ENCODE measurements at places on chromosomes 4 and X.

DNA sequence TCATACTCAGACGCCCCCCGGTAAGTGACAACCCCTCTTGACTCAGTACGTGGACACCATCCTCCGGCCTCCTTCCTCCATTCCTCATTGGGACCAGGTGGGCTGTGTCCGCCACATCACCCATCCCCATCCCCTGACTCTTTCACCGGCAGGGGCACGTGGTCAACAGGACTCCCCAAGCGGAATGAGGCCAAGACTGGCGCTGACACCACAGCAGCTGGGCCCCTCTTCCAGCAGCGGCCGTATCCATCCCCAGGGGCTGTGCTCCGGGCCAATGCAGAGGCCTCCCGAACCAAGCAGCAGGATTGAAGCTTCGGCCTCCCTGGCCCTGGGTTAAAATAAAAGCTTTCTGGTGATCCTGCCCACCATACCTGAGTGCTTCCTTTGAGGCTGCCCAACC is 5.0 kb downstream of the PQBP1 start:
- DNase-seq = no peak

GRCh38 chr4:179530958-179531357 is 2088.7 kb upstream of the AGA start:
- DNase-seq = no peak

GRCh38 chr4:89142691-89143669 is 31.6 kb downstream of the TIGD2 start:
- no peak for DNase-seq

- DNase-seq = no peak
Observed at GRCh38 chrX:5250106-5250505, 978.6 kb downstream of the NLGN4X start.

DNA sequence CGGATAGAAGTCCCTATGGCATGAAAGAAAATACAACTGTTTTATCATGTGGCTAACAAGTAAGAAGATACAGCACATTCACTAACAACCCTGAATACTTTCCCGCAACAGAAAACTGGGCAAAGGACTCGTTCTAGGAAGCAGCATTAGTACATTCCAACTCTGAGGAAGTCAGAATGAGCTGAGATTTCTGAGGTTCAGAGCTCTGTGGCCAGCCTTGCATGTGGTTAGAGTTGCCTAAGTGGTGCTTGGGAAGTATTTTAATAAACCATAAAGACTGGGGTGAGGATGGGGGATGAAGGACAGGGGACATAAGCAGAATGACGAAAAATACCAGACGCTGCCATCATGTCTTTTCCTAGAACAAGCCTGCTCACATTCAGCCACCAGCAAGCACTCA is 82.2 kb downstream of the EFHC2 start:
- no peak for DNase-seq

- DNase-seq = no peak
Observed at GRCh38 chrX:1261285-1261684, 7.3 kb upstream of the CSF2RA start.

- DNase-seq = no peak
Observed at GRCh38 chr4:21806991-21807390, 141.6 kb downstream of the KCNIP4 start.

- no peak for DNase-seq
Observed at GRCh38 chr4:27428661-27429060, 568.0 kb downstream of the STIM2 start.

GRCh38 chrX:31036895-31037294 is 34.9 kb downstream of the FTHL17 start:
- DNase-seq = no peak

- DNase-seq = no peak
Observed at GRCh38 chrX:44958480-44958879, 85.5 kb downstream of the KDM6A start.

DNA sequence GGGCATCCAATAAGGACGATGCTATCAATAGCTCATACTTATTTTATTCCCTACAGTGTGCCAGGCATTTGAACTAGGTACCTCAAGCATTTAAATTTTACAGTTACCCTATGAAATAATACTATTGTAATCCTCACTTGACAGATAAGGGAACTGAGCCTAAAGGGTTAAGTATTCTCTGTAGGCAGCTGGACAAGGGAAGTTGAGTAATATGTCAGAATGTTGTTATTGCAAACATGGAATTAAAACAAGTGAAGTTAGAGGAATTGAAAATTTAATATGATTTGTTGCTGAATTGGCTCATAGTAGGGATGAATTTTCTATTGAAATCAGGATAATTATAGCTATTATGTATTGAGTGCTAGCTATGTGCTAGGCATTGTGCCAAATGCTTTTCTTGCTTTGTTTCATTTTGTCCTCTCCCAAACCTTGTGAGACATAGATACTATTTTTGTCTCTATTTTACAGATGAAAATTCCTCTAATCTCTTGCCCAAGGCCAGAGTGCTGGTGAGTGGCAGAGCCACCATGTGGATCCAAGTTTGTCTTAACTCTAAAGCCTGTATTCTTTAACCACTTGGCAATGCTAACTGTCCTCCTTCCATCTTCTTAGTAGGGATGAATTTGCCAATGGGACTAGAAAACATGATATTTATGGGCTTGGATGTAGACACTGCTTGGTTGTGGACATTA is 58.1 kb downstream of the TMEM164 start:
- no peak for DNase-seq

DNA sequence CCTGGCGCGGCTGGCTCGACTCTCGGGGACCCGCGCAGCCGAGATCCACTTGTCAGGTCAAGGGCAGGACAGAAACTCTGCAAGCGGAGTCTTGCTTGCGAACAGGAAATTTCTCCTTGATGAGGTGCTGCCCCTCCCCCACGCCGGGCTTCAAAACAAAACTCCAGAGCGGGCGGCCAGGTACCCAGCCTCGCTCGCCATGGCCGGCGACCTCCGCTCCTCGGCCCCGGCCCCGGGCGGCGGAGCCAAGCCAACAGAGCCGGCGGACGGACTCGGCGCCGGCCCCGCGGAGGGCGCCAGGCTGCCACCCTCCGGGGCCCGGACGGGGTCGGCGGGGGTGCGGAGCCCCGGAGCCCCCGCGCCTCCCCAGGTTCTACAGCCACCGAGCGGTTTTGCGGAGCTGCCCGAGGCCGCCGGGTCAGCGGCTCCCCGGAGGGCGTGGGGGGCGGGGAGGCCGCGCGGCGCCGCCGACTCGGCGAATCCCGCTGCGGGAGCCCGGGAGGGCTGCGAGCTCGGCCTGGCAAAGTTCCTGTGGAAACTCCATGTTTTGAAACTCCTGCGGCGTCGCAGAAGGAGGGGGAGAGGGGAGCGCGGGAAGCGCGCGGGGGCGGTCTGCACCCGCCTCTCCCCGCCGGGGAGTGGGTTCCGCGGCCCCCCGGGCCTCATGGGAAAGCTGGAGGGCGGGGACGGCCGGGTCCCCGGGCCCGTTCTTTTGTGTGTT is 11.7 kb upstream of the BCOR start:
- DNase-seq = no peak

DNA sequence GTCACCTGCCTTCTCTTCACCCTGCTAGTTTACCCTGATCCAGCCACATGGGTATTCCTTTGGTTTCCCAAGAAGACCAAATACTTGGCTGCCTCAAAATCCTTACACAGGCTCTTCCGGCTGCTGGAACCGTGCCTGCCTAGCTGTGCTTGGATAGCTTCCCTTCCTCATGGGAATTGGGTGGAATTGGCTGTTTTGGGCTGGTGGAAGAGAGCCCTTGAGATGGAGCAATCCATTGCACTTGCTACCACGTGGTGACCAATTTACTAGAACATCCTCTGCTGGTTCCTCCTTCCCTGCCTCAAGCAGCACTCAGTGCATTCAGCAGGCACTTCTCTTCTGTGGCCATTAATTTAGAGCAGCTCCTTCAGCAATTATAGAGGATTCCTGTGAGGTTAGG is 119.3 kb upstream of the AP1S2 start:
- DNase-seq = no peak

GRCh38 chrX:42188730-42189129 is 265.4 kb upstream of the CASK start:
- DNase-seq = no peak

All from stimulated activated CD4-positive, alpha-beta T cell treated with anti-CD3 and anti-CD28 coated beads, TNF-alpha, amount 100 ng/mL, for 24 hours (primary cell).